Left renal cortex interstitium (tissue), 4 donors: ENCODE measurements at places on chromosomes 5 and 9.
A peak's percentile ranks its signal among the peaks of the same experiment; 100 is the strongest.

DNA sequence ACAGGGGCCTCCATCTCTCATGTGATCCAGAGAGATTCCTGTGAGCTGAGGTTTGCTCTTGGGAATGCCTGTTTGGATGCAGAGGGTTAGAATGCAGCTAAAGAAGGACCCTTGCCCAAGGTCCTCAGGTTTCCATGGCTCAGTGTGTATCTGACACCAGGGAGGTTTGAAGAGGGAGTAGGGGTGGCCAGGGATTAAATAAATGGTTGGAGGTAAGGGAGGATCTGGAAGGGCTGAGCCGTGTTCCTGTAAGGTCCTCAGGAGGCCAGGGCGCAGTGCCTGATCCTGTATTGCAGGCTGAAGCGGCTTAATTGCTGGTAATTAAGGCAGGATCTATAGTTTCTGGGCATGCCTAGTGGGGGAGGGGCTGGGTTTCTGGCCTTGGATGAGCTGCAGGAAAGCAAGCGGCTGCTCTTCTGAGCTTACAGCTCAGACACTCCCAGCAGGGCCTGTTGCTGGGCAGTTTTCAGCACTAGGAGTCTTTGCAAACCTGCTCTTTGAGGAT lies 41.5 kb upstream of the MAP1B start:
- no peak for DNase-seq

DNA sequence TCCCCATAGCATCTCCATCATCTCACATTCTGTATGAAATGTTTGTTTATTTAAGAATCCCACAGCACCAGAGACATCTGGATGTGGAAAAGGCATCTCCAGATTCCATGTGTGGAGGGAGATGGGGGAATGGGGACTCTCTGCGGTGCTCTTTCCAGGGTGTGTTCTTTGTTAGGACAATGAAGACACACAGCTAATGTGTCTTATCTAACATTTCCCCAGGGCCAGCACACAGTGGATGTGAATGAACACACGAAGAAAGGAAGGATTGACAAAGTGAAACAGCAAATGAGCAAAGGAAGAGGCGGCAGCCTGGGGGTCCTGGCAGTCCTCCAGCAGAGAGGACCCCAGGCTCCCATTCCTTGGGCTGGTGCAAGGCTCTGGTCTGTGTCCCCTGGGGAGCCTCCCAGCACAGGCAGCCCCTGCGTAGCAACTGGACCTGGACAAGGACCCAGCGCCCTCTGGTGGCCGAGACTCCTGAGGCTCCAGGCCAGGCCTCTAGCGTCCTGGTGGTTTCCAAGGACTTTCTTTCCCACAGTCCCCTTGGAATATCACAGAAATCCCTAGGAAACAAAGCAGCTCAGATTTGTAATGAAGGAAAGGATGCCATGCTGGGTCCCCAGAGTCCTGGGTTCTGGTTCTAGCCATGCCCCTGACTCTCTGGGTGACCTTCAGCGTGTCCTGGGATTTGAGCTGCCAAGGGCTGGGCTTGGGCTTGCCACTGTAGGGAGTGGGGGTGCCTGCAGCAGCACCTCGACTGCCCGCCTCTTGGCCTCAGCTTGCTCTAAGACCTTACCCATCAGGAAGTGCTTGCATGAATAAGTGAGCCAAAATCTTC lies 3.5 kb upstream of the PDLIM7 start:
- peak; percentile 78 for DNase-seq

GRCh38 chr9:78436873-78437272 lies 139.9 kb downstream of the PSAT1 start:
- no peak for DNase-seq

GRCh38 chr5:159263569-159263905 lies 447 bp downstream of the UBLCP1 start:
- no peak for DNase-seq

DNA sequence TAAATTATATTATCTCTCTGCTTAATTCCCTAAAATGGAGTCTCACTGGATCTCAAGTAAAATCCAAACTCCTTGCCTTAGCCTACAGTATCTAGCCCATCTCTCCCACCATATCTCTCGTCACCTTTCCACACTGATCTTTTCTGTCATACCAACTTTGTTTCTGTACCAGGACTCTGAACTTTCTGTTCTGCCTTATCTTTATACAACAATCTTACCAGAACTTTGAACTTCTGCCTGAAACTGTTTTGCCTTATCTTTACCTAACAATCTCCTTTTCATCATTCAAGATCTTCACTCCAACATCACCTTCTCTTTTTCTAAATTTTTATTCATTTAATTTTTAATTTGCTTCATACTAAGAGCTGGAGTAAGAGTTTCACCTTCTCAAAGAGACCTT lies 139.0 kb downstream of the CPLANE1 start:
- DNase-seq, result no peak

DNA sequence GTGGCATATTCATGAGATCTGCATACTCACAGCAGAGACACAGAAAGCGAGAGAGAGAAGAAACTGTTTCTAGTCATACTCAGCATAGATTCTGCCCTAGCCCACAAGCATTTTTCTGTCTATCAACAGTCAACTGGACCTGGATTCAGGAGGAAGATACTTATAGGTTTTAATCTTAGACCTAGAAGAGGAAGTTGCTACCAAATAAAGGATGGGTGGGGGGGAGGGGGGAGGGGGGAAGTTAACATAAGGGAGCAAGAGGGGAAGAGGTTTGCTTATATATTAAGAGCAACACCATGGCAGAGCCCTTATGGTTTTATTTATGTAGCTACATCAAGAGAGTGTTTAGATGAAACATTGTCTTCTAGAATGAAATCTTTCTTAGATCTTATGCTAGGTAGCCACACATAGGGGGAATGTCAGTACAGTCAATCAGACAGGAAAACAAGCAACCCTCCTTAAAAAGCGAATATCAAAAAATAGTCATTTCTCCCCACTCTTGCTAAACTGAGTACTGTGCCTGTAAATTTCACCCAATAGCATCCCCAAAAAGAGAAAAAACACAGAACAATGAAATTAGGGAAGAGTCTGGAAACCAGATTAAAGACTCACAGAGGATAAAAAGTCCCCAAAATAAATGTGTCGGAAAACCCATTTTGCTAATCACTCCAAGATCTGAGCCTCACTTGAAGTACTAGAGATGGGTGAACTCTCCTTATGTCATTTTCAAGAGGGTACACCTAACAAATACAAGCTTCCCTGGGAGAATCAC lies 192.7 kb upstream of the NR4A3 start:
- no peak for DNase-seq

GRCh38 chr9:97594381-97594921 lies 38.7 kb downstream of the TSTD2 start:
- DNase-seq, result no peak

DNA sequence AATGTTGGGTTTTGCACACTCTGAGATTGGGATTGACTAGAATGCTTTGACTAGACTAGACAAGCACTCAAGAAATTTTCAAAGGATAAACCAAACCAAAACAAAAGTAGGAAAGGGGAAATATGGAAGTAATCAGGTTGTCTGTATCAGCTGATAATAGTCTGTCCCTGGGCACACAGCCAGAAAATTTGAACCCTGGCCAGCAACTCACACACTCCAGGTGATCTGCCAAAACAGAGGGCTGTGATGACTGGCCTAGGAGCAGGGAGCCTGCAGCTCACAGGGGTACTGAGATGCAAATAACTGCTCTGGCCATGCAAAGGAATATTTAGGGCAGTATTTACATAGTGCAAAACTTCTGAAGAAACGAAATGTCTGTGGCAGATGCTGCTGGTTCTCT lies 112.3 kb upstream of the SMIM23 start:
- DNase-seq, result no peak

GRCh38 chr9:34072868-34073590 lies 24.3 kb upstream of the UBAP2 start:
- DNase-seq, result no peak

- no peak for DNase-seq
These were observed 125.4 kb upstream of the BOD1 start for GRCh38 chr5:173741729-173742431.

DNA sequence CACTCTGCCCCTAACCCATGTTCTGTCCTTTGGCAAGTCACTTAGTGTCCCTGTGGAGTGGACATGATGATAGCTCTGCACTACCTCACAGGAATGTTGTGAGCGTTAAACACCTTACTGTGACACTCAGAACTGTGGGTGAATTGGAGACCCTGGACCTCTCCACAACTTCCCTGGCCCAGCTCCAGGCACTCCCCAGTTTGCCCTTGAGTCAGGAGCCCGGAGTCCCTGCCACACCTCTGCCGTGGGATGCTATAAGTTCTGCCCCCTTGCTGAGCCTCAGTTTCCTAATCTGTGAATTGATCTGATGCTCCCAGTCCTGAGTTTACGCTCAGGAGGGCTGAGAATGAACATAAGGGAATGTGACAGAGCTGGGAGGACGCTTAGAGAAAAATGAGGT lies 34.4 kb downstream of the GSN start:
- no peak for DNase-seq

- no peak for DNase-seq
These were observed 32.3 kb upstream of the ADAMTS2 start for GRCh38 chr5:179377421-179378115.

DNA sequence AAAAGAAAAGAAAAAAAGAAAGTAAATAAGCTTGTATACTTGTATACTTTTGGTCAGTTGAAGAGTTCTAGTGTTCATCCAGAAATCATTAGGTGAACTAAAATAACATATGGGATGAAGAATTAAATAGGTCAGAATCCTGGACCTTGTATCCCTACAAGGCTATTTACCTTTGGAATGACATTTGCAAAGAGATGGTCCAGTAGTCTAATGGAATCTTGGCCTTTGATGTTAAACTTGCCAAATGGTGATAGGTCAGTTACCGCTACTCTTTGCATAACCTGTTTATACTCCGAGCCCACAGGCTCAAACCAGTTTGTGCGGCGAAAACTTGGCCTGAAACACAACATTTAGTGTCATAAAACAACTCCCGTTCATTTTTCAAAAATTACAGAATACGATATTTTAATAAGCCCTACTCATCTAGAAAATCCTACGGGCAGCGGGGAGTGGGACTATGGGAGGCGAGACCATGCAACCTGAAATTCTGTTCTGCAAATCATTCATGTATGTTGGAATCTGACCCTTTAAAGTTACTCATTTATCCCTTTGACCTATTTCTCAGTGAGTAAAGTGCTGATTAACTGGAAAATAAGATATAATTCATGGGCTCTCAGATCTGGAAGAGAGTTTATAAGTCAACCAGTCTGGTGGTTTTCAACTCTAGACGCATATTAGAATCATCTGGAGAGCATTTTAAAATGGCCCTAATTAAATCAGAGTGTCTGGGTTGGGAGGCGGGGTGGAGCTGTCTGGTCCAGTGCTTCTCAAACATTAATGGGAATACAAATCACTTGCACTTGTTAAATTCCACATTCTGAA lies 38.6 kb downstream of the DMGDH start:
- DNase-seq, result peak; percentile 47

DNA sequence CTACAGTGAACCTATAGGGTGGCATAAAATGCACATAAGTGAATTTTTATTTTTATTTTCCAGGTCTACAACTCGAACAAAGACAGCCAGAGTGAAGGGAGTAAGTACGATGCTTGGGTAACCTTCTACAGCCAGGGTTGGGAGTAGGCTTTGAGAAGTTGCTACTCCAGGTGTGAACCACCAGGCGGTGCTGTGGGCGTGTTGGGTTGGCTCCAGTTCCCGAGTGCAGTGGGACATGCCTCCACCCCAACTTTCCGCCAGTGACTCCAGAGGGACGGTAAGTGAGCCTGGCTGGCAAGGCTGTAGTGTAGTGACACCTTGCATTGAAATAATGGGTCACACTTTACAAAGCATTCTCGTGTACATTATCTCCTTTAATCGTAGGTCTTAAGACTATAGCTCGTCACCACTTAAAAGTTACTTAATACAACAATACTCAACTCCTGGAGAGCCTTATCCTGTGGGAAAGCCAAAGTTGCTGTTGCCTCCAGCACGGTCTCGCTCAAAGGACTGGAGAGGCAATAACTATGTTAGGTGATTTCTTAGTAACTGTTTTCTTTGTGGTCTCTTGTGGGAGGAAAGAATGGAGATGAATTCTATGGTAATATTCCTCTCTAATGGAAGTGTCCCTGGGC lies 244.0 kb downstream of the ARHGAP26 start:
- no peak for DNase-seq

GRCh38 chr9:32665101-32665500 lies 29.6 kb upstream of the TAF1L start:
- DNase-seq, result no peak

GRCh38 chr9:133529457-133529856 lies 4.7 kb upstream of the MYMK start:
- no peak for DNase-seq

- DNase-seq, result no peak
These were observed 30.3 kb downstream of the SARDH start for GRCh38 chr9:133707763-133708245.

DNA sequence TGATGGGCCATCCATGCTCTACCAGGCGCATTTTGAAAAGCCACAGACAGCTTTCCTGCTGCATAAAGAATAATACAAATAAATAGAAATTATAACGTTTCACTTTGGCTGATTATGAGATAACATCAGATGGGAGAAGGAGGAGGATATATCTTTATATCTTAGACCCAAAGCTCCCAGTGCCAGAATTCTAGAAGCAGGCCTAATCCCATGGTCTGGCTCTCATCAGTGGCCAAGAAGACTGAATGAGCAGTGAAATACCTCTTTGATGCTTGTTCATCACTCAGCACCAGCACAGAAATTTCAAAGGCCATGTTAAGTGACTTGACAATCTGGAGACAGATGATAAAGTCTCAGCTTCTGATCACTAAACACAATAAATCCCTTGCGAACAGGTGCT lies 107.6 kb downstream of the PPP2R2B start:
- no peak for DNase-seq

GRCh38 chr5:149517461-149518122 lies 33.6 kb downstream of the CSNK1A1 start:
- no peak for DNase-seq

- DNase-seq, result no peak
These were observed 103.2 kb downstream of the LHFPL2 start for GRCh38 chr5:78545406-78545805.

DNA sequence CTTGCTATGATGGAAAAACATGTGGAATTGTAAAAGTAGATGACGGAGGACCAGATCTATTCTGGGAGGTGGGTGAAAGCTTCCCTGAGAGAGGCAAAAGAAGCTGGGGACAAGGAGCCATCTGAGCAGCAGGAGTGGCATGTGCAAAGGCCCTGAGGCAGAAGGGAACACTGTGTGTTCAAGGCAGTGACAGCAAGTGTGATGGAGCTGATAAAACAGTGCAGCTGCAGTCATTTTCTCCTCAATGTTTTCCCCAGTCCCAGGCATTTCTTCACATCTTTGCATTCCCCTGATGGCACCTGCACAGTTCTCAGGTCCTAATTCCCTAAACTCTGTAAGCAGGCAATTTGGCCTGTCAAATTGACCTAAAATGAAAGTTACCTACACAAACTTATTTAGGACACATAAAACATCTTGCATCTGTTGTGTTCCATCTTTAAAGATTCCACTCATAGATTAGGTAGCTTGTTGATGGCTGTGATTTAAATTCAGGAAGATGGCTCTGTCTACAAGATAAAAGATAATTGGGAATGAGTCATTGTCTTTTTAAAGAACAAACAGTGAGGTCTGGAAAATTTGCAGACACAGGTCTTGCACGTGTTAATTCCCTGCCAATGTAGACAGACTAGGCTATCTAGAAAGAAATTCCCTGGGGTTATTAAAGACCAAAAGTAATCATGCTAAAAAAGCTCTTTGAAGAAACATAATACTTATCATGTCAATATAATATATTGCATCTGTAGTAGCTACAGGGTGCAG lies 289.6 kb upstream of the SGCD start:
- no peak for DNase-seq
